Stimulated activated CD4-positive, alpha-beta T cell treated with anti-CD3 and anti-CD28 coated beads, Interleukin-15, amount 100 ng/mL, for 1 hour (primary cell): ENCODE measurements at places on chromosomes 2 and 18.

DNA sequence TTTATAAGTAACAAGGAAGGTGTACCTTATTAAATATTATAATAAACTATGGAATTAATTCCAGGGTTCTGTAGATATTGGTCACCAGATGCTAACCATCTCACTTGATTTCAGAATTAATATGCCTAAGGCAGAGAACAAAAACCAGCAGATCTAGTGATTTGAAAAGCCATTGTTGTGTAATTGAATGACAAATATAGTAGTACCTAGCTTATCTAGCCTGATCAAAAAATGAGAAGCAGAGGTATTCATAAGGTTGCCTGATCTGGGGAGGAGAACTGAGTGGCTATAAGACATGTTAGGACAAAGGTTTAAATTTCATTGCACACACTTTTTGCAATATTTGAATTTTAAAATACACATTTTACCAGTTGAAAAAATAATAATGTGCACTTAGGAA, 132.0 kb upstream of the UBE2E3 start:
- no peak for DNase-seq

GRCh38 chr18:13494871-13495445, 231.4 kb downstream of the FAM210A start:
- DNase-seq: no peak

DNA sequence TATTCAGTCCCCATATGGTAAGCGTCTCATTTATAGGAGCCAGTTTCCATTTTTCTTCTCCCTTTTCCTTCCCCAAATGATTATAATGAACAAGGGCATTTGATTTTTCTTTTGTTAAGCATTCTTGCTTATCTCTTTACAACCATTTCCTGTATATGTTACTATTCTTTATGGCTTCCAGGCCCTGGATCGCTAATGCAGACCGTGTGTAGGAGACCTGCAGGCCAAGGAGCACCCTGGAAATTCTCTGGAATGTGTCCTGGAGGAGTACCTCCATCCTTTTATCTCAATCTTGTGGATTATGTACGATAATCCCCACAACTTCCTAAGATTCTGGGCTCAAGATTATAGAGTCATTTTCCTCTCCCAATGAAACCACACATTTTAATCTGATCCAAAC, 439.6 kb upstream of the MMADHC start:
- no peak for DNase-seq

DNA sequence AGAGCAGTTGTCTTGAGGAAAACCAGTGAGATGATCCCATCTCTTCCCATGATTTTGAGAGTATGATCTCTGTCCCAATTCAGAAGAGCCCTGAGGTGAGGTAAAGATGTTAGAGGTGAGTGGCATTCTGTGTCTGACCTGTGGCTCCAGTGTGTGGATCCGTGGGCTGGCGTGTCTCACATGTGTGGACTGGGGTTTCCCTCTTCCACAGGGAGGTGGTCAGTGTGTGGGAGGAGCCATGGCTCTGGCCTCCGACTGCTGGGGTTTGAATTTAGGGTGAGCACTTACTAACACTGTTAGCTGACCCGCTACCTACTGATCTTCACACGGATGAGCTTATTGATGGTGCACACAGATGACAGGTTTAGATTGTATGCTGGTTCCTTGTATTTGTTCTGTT, 31.2 kb downstream of the ASAP2 start:
- DNase-seq: no peak

DNA sequence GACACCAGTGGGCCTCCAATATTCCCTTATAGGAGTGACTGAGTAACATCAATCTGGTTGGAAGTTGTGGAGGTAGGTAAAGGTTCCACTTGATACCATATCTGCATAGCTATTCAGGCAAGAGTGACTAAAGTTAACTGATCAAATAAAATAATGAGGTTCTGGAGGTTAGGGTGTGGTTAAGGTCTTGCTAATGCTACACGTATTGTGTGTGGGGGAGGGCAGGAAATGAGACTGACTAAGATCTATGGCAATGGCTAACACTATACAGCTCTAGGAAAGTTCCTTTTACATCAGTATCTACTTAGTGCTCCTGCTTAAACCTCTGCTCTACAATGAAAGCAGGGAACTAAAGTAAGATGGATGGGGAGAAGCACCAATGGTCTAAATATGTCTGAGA, 149.1 kb upstream of the MGAT5 start:
- DNase-seq: no peak

DNA sequence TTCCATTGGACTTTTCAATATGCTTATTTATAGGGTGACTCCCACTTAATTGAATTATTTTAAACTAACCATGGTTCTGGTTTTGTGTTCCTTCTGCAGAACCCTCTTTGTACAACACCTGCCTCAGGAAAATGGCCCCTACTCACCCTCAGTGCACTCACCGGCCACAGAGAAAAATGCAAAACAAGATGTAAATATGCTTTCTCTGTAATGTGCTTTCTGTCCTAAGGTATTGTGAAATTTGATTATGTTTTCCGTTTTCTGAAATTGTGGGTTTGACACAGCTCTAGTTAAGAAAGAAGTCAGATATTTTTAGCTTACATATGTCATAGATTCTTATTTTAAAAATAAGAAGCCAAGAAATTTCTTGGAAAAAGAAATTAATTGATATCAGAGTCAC, 357.7 kb upstream of the SMIM21 start:
- DNase-seq: no peak

- DNase-seq: no peak
Measured at GRCh38 chr2:164141271-164141670, 405.5 kb upstream of the FIGN start.

DNA sequence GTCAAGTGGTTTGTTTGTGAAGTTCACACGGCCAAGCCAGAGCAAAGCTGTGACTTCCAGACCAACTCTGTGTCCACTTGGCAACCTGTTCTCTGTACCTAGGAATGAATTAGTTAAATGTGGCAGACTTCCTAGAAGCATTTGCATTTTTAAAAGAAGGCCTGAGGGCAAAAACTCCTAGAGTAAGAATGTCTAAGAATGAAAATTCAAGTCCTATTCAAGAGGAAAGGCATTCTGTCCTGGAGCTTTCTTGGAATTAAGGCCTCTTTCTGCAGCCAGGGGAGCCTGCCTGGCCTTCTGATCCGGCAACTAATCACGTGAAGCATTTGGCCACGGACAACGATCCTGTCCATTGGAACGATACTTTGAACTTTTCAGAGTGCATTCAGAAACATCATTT, 155.0 kb downstream of the SETBP1 start:
- no peak for DNase-seq

GRCh38 chr2:88038263-88039105, 17.1 kb downstream of the KRCC1 start:
- DNase-seq: no peak

DNA sequence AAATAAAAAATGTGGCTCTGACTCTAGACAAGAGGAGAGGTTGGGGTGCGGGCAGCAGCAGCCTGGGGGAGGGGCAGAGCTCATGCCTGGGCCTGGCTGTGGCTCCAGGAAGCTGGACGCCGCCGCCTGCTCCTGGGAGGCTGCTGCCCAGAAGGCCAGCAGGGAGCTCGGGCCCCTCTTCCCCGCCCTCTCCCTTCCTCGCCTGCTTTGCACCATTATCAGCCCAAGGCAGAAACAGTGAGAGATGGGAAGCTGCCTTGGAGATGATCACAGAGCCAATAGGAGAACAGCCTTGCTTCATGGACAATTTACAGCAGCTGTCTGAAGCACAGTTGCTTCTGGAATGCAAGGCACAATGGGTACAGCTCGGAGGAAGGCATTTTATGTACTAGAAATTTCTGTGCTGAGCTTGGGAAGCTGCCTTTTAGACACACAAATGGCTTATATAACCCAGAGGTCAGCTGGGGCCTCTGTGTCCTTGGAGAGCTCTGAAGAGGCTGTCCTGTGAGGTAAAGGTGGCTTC, 55.3 kb upstream of the AFF3 start:
- DNase-seq: no peak

DNA sequence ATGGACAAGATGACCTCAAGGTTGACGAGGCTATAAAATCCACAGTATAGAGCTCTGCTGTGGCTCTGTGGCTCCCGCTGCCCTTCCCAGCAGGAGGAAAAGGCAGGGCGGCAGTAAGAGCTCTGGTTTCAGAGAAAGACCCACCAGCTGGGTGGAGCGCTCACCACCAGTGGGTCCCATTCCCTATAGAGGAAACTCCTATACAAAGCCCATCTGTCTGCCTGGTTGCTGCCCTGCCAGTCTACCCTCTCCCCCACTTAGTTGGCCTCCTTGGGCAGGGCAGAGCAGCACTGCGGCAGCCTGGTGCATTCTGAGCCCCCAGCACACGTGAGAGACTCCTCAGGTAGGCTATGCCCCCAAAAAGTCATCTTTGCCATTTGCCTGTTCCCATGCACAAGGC, 26.5 kb downstream of the TNS1 start:
- no peak for DNase-seq
